Heart left ventricle (tissue), 16 donors: ENCODE measurements at places on chromosomes 7 and 10. TPM values are rescaled to one million over a fixed set of nuclear protein-coding genes. Genes with fewer than 3 reads are reported as not detected.

The TNS3 gene
- polyA plus RNA-seq, result 12.9 TPM

DNA sequence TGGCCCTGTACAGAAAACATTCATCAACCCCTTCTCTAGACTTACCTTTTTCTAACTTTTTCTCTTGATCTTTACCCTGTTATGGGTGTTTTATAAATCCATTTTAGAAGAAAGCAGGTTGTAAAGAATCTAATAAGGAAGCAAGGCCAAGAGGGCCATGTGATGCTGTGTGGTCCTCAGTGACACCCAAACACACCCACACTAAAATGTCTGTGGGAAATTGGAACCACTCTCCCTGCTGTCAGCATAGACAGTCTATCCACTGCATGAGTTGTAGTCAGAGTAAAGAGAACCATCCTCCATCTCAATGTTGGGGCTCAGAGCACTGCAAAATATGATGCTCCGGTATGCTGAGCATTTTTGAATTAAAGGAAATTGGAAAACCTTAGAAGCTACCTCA lies 235.5 kb downstream of the SKIDA1 start:
- no peak for DNase-seq

DNA sequence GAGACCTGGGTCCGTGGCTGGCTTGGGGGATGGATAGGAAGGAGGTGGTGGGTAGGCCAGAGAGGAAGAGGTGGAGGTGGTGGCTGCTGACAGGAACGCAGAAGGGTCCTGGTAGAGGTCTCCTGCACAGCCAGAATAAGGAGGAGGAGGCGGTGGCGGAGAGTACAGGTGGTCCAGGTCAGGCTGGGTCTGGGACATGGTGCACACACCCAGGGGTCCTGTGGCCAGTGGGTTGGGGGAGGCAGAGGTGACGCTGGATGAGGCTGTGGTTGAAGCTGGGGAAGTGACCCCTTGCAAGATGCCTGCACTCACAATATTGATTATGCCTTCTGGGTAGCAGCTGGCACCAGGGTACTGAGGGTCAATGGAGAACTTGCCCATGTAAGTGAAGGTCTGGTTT lies 2.2 kb downstream of the EGR2 start:
- no peak for DNase-seq

GRCh38 chr7:1901431-1902210 lies 231.5 kb downstream of the ELFN1 start:
- DNase-seq, result no peak

- DNase-seq, result no peak
These were observed 47.3 kb downstream of the LRRN3 start for GRCh38 chr7:111138193-111138569.

DNA sequence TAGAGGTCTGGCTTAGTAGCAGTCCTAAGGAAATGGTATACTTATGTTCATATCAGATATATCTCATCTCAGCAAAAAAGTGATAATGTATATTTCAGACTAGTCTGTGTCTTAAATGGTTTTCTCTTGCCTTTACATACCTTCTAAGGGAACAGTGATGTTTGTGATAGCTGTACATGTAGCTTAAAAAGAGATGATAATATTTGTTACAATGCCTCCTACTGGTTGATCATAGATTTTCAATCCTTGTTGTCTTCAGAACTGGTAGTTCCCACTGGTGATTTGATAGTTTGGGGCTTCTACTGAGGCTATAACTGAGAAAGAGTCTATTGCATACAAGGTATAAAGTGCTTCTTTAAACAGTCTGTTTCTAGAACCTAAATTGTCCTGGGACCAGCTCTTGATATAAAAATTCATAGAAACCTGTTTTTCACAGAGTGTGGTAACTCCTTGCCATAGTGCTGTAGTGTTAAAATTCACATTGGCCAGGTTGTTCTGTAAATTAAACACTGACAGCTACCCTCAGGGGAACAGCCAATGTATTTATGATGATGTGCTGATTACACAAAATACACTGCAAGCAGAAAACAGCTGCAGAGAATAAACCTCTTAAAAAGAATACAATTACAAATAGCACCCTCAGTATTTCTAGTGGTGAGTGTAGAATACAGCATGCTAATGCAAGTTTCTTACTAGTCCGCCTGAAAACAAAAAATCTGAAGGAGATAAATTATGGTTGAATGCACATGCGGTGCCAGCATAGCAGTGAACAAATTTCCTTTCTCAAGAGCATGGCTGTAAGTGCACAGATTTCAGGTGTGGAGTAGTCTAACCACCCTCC lies 90.3 kb downstream of the BTRC start:
- DNase-seq, result no peak

The NEUROD6 gene
- polyA plus RNA-seq, result not detected

DNA sequence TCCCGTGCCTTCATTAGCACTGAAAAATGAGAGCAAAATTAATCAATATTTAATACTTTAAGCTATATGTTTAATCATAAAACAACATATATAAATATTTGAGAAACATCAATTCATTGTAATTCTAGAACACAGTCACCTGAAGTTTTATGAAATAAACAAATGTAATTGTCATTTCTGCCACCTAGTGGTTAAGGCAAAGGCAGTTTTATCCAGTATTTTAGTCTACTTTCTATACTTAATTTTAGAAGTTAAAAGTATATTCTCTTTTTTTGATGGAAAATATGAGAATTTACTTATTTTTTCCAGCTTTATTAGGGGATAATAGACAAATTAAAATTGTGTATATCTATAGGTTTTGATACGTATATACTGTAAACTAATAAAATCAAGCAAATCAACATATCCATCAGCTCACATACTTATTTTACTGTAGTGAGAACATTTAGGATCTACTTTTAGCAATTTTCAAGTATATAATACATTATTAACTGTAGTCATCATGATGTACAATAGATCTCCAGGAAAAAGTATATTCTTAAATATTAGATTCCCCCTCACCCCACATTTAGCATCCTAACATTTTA lies 16.9 kb downstream of the PCGF6 start:
- DNase-seq, result no peak

The AIFM2 gene
- polyA plus RNA-seq, result 21.6 TPM

The PTPRE gene
- 6.9 TPM for polyA plus RNA-seq

GRCh38 chr10:123781956-123782500 lies 109.6 kb downstream of the CPXM2 start:
- DNase-seq, result no peak

DNA sequence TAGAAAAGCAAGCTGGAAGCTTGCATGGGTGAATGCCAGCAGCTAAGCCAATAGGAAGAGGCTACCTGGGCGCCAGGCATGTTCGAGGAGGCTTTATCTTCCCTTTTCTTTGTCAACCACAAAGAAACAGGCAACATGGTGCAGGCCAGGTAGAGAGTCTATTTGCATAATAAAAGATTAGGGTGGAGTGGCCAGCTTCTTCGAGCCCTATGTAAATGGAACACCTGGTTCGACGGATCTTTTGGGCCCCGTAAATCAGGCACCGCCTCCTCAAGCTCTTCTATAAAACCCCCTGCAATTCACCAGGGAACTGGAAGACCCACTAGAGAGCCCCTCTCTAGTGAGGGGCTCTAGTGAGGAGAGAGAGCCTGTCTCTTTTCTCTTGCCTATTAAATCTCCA lies 1106.2 kb upstream of the CELF2 start:
- no peak for DNase-seq

DNA sequence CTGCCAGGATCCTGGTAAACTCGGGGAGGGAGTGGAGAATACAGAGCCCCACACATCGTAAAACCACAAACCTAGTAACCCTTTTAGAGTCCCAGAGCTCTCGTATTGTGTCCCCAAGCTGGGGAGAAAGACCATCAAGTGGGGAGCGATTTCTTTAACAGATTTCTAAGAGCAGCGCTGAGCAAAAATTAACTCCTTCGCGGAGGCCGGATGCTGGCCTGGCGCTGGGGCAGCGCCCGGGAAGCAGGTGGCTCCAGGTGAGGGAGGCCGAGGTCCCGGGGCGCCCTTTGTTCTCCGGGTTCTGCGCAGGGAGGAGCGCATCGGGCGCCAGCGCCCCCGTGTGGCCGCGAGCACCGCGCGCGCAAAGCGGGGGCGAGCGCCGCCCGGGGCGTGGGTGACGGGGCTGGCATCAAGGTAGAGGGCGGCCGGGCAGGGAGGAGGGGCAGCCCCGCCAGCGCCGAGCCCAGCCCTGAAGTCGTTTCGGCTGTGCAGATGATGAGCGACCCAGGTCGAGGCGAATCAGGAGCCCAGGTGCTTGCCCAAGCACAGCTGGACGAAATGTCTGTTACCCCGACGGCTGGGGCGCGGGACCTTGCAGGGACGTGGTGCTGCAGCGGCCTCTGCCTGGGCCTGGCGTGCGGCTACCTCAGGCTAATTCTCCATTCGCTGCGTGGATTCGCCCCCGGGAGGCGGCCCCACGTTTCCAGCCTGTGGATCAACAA lies 10.4 kb upstream of the FGFR2 start:
- DNase-seq, result no peak

DNA sequence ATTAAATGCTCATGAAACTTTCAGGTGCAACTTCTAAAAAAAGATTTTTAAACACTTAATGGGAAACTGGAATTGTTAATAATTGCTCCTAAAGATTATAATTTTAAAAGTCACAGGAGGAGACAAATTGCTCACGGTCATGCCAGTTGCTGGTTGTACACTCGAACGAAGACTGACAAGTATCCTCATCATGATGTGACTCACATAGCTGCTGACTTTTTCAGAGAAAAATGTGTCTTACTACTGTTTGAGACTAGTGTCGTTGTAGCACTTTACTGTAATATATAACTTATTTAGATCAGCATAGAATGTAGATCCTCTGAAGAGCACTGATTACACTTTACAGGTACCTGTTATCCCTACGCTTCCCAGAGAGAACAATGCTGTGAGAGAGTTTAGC lies 79.3 kb downstream of the ITGB8 start:
- no peak for DNase-seq

GRCh38 chr7:410395-410910 lies 109.2 kb downstream of the PDGFA start:
- DNase-seq, result peak; percentile 13

GRCh38 chr7:45236666-45237065 lies 79.1 kb downstream of the RAMP3 start:
- DNase-seq, result no peak

GRCh38 chr10:124227988-124228387 lies 134.6 kb upstream of the CHST15 start:
- DNase-seq, result no peak

DNA sequence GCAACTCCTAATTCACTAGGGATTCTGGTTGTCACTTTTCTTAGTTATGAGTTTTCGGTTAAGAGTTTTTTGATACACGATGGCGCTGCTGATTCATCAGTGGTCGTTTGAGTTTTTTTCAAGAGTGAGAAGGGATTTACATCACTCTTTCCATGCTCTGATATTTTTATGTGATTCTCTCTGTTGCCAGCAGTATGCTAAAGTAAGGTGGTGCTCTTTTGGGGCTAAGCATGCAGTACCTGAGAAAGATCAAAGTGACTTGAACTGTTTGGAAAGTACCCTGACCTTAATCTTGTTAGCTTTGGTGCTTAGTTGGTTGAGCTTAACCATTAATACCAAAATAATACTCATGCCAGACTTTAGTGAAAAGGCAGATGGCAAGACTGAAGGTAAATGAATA lies 28.1 kb downstream of the STAMBPL1 start:
- DNase-seq, result no peak

DNA sequence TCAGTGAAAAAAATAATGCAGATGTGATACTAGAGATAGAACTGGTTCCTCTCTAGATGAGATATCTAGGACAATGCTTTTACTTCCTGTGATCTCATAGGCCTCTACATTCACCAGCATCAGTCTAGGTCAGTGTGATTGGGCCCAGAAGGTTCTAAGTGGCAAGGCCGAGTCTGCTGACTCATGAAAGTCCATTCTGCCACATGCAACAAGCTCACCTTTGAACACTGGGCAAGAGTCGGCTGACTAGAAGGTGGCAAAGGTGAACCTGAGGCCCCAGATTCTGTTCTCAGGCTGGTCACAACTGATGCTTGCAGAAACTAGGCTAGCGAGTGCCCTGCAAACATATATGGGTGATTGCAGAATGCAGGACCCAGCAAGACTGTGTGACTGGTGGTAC lies 105.7 kb upstream of the PLXNA4 start:
- no peak for DNase-seq

The FOXP2 gene
- 0.72 TPM for polyA plus RNA-seq

The CCL24 gene
- 0.18 TPM for polyA plus RNA-seq

DNA sequence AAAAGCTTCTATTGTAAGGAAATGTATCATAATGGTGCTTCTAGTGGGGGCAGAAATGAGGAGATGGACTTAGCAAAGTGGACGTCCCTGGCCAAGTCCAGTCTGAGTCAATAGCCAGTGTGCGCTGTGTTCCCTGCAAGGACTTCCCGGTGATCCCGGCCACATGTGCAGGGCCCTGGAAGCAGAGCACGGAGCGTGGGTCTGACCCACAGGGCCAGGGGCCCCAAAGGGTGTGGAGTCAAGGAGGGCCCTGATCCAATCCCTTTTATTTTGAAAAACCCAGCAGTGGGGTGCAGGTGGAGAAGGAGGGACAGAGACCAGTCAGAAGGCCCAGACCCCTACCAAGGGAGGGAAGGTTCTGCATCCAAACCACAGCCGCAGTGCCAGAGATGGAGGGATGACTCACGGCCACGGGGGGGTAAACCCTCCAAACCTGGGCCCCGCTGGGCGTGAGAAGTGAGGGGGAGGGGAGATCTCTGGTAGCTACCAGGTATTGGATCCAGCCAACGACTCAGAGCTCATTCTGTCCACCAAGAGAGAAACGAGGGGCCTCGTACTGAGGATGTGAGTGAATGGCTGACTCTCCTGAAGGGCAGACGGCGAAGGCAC lies 57.2 kb upstream of the VIPR2 start:
- no peak for DNase-seq

- DNase-seq, result no peak
These were observed 28.4 kb upstream of the CBLL1 start for GRCh38 chr7:107715531-107715930.

- DNase-seq, result no peak
These were observed 26.5 kb downstream of the LMTK2 start for GRCh38 chr7:98133181-98133580.

- no peak for DNase-seq
These were observed 65.1 kb downstream of the CALML3 start for GRCh38 chr10:5589661-5590511.

The COL1A2 gene
- 33.1 TPM for polyA plus RNA-seq

DNA sequence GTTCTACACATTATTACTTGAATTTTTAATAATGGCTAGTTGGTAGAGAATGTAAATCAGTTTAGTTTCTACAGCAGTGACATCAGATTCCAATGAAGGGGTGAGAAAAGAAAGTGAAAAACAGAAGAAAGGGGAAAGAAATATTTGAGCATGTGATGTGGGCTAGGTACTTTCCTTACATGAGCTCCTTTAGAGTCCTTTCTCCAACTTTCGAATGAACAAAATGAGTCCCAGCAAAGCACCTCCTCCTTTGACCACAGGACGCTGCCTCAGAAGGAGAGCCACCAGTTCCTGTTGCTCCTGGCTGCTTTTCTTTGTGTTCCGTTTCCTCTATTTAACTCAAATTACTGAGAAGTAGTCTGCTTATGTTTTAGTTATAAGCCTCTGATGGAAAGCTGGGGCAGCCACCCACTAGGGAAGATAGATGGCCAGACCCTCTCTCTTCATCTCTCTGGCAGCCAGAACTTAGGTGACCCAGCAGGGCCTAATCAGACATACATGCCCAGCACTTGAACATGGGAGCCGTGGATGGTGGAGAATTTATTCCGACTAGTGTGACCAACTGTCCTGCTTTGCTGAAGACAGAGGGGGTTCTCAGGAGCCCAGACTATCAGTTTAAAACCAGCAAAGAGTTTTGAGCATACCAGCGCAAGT lies 82.4 kb upstream of the NME8 start:
- DNase-seq, result no peak

GRCh38 chr10:125062227-125062913 lies 98.0 kb downstream of the CTBP2 start:
- no peak for DNase-seq

- no peak for DNase-seq
These were observed 4.9 kb upstream of the SH2B2 start for GRCh38 chr7:102281785-102282184.
